ENCODE measurements at places on chromosomes 2 and 18.

DNA sequence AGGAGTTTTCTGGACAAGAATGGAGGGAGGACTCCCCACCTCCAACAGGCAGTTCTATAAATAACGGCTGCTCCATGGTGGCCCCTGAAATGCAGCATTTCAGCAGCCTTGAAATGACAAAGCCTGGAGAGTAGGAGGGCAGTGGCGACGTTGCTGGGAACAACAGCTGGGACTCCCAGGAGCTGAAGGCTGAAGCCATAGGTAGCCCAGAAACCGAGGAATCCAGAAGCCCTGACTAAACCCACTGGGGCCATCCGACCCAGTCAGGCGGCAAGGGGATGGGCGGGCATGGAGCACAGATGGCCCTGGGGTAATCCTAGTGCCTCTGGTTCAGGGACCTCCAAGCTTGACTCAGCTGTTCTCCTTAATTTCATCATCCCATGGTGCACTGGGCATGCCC, 9.0 kb downstream of the PRKAG3 start:
- no peaks in the 10 kb centered on the region for H3K27me3 ChIP-seq
- no peak overlapping the region for H3K27ac ChIP-seq
- DNase-seq = no peak
- H3K4me3 ChIP-seq = no peak overlapping the region

DNA sequence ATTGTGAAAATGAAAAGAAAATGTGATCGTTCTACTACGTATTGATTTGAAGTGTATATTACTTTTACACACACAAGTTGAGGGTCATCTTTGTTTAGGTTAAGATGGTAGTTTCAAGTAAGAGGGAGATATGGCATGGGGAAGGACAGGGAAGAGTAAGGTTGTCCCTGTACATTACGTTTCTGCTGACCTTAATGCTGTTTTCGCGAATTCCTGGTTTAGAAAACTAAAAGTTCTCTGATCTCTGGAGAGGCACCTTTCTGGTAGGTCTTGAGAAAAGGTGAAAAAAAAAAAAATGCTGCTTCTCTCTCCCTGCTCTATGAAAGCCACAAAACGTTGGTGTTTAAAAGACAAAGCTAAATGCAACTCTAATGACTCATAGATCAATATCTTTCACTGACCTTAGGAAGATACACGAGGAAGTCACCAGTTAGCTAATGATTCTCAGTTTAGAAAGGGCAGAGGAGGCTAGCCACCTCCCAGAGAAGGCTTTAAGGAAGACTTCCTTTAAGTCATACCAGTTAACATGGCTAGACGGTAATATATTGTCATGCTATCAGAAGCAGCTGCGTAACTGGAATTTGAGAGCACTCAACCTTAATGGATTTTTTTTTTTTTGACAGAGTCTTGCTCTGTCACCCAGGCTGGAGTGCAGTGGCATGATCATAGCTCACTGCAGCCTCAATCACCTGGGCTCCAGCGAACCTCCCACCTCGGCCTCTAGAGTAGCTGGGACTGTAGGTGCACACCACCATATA, 13.2 kb downstream of the TXNDC2 start:
- H3K4me1 ChIP-seq = peaks cover 14% of the 10 kb centered on the region
- DNase-seq = no peak
- H3K36me3 ChIP-seq = no peaks in the 10 kb centered on the region
- no peak overlapping the region for H3K4me3 ChIP-seq
- no peak overlapping the region for H3K27ac ChIP-seq
- H3K27me3 ChIP-seq = no peaks in the 10 kb centered on the region

GRCh38 chr2:47272031-47272864, 117.1 kb upstream of the STPG4 start:
- H3K4me3 ChIP-seq = peak overlapping the region; percentile 56
- no peak overlapping the region for H3K27ac ChIP-seq
- no peaks in the 10 kb centered on the region for H3K27me3 ChIP-seq
- H3K4me1 ChIP-seq = peaks cover 25% of the 10 kb centered on the region
- DNase-seq = peak; percentile 82
- H3K36me3 ChIP-seq = no peaks in the 10 kb centered on the region

DNA sequence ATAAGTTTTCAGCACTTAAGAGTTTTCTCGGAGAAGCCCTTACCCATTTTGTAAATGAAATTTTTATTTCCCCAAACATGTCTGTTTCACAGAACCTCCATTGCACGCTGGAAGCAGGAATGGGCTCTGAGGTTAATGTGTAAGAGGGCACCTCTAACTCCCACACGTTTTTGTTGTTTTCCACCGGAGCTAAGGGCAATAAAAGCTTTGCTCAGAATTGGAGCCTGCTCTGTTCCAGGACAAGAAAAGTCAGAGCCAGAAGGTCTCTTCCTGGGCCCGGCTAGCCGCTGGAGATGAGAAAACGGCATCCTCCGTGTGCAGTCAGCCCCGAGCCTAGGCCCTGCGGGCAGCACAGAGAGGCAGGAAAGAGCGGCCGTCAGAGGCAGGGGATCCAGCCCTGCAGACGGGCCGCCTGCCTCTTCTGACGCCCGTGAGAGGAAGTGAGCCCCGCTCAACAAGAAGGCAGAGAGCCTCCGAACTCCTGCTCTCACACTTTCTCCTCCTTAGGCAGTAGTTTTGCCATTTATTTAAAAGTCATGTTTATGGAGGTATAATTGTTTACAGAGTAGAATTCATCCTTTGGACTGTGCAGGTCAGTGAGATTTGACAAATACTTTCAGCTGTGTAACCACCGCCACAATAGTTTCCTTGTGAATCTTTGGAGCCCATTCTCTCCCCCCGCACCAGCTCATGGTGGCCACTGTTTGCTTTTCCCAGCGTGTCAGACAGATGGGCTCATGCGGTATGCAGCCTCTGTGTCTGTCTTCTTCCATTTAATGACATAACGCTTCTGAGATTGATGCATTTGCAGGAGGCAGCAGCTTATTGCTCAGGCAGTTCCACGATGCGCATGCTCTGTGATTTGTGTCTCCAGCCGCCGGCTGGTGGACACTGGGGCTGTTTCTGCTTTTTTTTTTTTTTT, 117.3 kb downstream of the GALR1 start:
- H3K4me3 ChIP-seq = no peak overlapping the region
- no peak overlapping the region for H3K27ac ChIP-seq
- DNase-seq = peak; percentile 6
- H3K4me1 ChIP-seq = peaks cover 5% of the 10 kb centered on the region
- H3K36me3 ChIP-seq = peaks cover 5% of the 10 kb centered on the region

DNA sequence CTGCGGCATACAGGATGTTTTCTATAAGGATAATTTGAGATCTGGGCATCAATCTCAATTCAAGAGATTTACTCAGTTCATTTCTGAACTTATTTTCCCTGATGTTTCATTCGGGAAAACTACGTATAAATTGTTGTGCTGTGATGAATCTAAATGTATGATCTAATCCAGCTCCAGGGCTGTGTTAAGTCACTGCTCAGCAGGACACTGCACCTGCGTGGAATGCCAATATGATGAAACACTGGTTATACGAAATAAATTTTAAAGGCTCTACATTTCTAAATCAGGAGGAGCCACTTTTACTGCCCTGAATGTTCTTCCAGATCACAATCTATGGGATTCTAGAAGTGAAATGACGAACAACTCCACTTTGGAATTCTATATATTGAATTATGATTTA, 259.0 kb downstream of the HNMT start:
- no peak overlapping the region for H3K27ac ChIP-seq
- no peak for DNase-seq
- no peaks in the 10 kb centered on the region for H3K36me3 ChIP-seq
- no peak overlapping the region for H3K4me3 ChIP-seq
- no peaks in the 10 kb centered on the region for H3K27me3 ChIP-seq

- H3K4me3 ChIP-seq = no peak overlapping the region
- no peaks in the 10 kb centered on the region for H3K27me3 ChIP-seq
- no peaks in the 10 kb centered on the region for H3K4me1 ChIP-seq
- DNase-seq = no peak
- no peak overlapping the region for H3K27ac ChIP-seq
Observed at GRCh38 chr2:68458981-68459380, 8.1 kb downstream of the FBXO48 start.

- H3K27ac ChIP-seq = no peak overlapping the region
- no peaks in the 10 kb centered on the region for H3K27me3 ChIP-seq
- H3K36me3 ChIP-seq = peaks cover 31% of the 10 kb centered on the region
- no peak overlapping the region for H3K4me3 ChIP-seq
Observed at GRCh38 chr2:135745545-135745944, 3.9 kb downstream of the UBXN4 start.

DNA sequence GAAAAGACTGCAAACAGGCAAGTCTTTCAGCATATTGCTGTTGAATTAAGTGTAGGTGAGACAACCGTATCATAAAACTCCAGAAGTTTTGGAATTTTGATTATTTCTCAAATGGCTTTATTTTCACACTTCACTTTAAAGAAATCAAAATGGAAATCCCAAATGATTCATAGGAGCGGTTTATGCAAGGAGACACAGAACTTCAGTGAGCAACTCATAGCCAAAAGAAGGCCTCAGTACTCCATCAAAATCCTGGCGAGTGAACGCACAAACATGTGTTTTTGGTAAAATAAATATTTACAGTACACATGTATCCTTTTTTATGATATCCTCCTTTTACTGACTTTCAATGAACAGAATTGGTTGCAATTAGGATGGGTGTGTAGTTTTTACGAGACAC, 140.4 kb upstream of the APCDD1 start:
- no peaks in the 10 kb centered on the region for H3K4me1 ChIP-seq
- no peaks in the 10 kb centered on the region for H3K36me3 ChIP-seq
- no peaks in the 10 kb centered on the region for H3K27me3 ChIP-seq
- H3K4me3 ChIP-seq = no peak overlapping the region
- no peak overlapping the region for H3K27ac ChIP-seq

DNA sequence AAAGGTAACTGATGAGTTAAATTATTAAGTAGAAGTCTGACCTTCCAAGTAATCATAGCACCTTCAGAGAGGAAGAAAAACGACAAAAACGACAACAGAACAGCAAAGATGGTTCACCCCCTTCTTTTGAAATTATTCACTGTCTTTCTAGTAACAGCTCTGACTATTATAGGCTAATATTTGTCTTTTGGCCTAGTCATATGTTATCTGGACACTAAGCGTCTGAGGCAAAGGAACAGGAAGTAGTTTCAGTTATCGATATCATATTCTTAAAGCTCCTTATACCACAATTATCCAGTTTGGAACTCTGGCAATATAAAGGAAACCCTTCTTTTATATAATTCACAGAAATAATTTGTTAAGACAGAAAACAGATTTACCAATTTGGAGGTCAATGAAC, 27.6 kb upstream of the SLC40A1 start:
- no peaks in the 10 kb centered on the region for H3K27me3 ChIP-seq
- H3K4me1 ChIP-seq = no peaks in the 10 kb centered on the region
- H3K36me3 ChIP-seq = no peaks in the 10 kb centered on the region
- no peak overlapping the region for H3K4me3 ChIP-seq
- H3K27ac ChIP-seq = no peak overlapping the region
- DNase-seq = no peak

DNA sequence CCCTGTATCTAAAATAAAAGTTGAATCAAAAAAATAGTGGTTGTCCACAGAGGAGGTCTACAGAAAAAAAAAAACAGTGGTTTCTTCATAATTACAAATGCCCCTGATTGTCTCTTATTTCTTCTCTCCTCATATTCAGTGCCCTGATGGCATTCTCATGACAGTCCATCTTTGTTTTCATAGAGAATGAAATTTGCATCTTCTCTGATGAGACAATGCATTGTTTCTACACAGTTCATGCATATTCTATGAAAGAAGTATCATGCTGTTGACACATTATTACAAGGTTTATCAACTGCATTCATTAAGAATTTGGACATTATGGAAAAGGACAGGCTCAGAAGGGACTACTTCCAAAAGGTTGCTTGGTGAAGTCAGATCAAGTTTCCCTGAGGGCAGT, 59.5 kb downstream of the LHCGR start:
- no peak overlapping the region for H3K27ac ChIP-seq
- peaks cover 17% of the 10 kb centered on the region for H3K4me1 ChIP-seq
- no peak for DNase-seq
- H3K36me3 ChIP-seq = no peaks in the 10 kb centered on the region
- H3K4me3 ChIP-seq = no peak overlapping the region

- H3K36me3 ChIP-seq = no peaks in the 10 kb centered on the region
- peaks cover 7% of the 10 kb centered on the region for H3K4me1 ChIP-seq
- H3K4me3 ChIP-seq = no peak overlapping the region
- DNase-seq = no peak
- H3K27ac ChIP-seq = no peak overlapping the region
Observed at GRCh38 chr2:45343251-45344017, 267.6 kb downstream of the SRBD1 start.

DNA sequence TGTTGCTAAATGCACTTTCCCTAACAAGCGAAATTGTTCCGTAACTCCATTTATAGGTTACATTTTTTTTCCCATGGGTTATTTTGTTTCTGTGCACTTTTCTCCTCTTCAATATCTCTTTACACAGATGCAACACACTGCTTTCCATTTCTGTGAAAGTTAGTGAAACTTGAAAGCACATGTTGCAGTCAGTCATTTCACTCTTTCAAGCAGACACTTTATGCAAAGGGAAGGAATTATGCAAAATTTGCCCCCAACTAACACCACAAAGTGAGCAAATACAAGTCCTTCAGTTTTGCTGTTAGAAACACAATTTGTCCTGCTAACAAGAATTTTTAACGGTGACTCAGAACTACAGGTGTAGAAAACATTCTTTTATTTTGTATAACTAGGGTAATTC, 124.8 kb downstream of the PTH2R start:
- DNase-seq = no peak
- H3K4me3 ChIP-seq = no peak overlapping the region
- H3K4me1 ChIP-seq = no peaks in the 10 kb centered on the region
- no peaks in the 10 kb centered on the region for H3K36me3 ChIP-seq

GRCh38 chr2:158688721-158689120, 106.4 kb upstream of the DAPL1 start:
- H3K4me1 ChIP-seq = 0 out of 2 replicates have a peak, but pooled peaks cover 8% of the 10 kb centered on the region
- no peaks in the 10 kb centered on the region for H3K36me3 ChIP-seq
- H3K4me3 ChIP-seq = no peak overlapping the region
- H3K27ac ChIP-seq = no peak overlapping the region

DNA sequence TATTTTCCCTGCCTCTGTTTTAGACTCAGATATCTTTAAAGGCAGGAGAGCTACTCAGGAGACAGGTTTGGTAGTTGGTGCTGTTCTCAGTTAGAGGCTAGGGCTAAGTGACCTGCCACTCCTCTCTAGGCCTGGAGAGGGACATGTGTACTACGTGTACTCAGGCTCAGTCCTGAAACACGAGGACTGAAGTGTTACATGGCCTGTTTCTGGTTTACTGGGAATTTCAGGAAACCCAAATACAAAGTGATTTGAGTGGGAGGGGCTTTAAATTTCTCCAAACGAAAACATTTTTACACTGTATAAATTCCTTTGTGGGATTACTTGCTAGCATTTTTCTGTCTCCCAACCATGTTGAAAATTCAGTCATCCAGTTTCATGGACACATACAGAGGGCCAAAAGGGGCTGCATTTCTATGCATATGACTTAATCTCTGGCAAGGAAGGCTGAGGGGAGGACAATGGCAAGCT, 343.3 kb downstream of the CYP26B1 start:
- H3K27me3 ChIP-seq = no peaks in the 10 kb centered on the region
- peak; percentile 10 for DNase-seq
- H3K36me3 ChIP-seq = no peaks in the 10 kb centered on the region

DNA sequence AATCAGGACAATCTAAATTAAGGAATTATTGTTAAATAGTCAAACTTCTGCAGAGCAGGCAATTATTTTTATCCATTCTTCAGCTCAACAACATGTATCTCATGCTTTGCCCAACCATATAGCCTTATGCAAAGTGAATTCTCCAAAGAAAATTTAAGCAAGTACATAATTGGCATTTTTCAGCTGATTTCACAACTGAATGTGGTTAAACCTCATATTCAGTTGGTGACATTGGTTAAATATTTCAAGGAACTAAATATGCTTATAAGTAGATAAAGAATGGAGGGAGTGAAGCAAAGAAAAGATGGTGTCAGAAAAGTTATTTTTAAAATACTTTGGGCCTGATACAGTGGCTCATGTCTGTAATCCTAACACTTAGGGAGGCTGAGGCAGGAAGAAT, 816.2 kb downstream of the NRXN1 start:
- H3K4me3 ChIP-seq = no peak overlapping the region
- H3K4me1 ChIP-seq = no peaks in the 10 kb centered on the region

Measured in GM23338 (cell line).